MM.1S (cell line): ENCODE measurements at places on chromosomes 3 and 15.

DNA sequence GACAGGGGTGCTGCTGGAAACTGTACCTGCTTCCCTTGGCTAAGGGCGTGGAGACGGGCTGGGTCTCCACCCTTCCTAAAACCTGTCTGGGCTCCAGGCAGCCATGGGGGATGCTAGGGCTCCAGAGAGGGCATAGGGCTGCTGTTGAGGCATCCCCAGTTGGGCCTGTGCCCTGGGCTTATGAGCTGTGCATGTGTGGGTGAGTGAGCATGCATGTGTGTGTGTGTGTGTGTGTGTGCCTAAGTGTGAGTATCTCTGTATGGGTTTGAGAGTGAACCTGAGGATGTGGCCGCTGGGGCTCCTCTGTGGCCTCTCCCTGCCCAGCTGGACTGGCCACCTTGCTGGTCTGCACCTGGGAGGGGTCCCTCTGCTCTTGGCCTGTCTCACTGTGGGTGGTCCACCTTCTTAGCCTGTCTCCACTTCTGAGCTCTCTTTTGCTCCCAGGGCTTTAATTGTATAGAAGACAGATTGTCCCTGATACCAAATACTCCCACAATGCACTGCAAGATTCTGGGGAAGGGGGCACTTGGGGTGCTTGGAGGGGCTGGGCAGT lies 11.9 kb upstream of the TMEM115 start:
- no peak for DNase-seq

- DNase-seq: no peak
Observed at GRCh38 chr3:143627336-143627735, 220.9 kb downstream of the SLC9A9 start.

GRCh38 chr3:179544981-179545645 lies 17.6 kb upstream of the ACTL6A start:
- DNase-seq: no peak

- DNase-seq: no peak
Observed at GRCh38 chr3:151058740-151059139, 26.7 kb upstream of the MED12L start.

- DNase-seq: no peak
Observed at GRCh38 chr3:10706156-10706739, 109.8 kb upstream of the SLC6A11 start.

DNA sequence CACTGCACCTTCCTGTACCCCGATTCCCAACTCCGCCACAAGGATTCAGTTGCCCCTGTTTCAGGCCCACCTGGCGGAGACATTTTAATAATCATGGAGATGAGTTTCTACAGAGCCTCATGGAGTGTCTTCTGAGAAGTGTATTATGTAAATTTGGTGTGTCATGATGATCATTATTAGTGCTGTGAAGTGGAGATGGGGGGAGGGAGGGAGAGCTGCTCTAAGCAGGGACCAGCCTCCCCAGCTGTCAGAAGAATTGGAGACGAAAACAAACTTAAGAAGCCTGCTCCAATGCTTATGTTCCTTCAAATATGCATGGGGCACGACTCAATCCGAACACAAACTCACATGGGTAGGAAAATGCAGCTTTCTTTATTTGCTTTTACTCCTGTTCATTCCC lies 127.8 kb downstream of the EPHB1 start:
- no peak for DNase-seq

DNA sequence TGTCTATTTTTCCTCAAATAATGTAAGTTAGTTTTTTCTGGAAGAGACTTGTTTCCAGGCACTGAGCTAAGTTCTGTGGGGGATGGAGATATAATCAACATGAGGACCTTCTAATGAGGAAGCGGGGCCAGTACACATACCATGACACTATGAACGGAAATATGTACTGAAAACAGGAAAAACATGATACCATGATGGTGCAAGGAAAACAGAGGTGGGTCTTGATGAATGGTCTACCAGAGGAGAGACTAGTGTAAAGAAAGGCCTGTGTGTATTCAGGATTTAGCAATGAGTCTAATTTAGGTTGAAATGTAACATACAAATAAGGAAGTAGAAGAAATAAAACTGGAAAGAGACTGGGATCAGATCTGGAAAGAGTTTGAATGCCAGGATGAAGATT lies 38.9 kb upstream of the TPRG1 start:
- no peak for DNase-seq

- DNase-seq: no peak
Observed at GRCh38 chr15:56794553-56795329, 61.4 kb upstream of the ZNF280D start.

DNA sequence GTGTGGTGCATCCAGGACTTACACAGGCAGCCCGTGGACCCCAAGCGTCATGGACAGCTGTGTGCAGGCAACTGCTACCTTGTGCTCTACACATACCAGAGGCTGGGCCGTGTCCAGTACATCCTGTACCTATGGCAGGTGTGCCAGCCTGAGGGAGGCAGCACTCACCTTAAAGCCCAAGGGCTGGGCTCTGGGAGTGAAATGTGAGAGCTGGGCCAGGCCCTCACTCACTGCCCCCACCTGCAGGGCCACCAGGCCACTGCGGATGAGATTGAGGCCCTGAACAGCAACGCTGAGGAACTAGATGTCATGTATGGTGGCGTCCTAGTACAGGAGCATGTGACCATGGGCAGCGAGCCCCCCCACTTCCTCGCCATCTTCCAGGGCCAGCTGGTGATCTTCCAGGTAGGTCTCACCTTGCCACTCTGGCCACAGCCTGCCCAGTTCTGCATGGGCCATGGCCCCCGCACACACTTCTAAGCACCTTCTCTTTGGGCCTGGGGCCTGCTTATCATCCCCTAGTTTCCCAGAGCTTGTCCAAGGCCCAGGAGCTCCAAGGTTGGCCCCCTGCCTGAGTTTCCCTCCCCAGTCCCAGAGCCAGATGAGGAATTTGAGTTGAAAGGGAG lies 11.0 kb downstream of the VILL start:
- no peak for DNase-seq

- peak; percentile 9 for DNase-seq
Observed at GRCh38 chr3:177361081-177361938, 164.0 kb upstream of the TBL1XR1 start.
